ENCODE measurements at places on chromosomes 1 and 21.

DNA sequence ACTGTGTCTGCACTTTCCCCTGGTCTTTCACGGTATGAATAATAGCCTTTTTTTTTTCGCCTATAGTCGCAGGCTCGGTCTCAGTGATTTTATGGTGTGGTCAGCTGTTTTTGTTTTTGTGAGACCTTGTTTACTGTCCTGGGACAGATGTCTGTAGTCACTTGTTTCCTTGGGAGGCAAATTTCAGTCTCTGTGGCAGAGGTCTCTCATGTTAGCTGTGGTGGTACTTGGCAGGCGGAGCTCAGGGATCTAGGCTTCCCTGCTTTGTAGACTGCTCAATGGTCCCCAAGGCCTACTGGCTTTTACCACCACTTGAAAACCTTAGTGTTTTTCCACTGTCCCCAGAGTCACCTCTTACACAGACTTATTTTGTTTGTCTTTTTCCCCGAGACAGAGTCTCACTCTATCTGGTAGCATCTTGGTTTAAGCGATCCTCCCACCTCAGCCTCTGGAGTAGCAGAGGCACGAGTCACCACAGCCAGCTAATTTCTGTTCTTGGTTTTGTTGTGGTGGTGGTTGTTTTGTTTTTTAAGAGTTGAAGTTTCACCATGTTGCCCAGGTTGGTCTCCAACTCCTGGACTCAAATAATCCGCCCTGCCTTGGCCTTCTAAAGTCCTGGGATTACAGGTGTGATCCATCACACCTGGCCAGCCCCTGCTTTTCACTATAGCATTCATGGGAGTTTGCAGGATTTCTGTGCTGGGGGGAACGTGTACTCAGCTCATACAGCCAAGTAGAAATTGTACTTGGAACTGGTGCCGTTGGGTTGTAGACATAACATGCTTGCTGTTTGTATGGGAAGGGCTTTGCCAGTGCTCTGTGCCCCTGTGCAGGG, 10.3 kb downstream of the RNU1-2 start:
- DNase-seq = no peak

GRCh38 chr1:183105449-183105848, 80.6 kb upstream of the LAMC2 start:
- DNase-seq = no peak

DNA sequence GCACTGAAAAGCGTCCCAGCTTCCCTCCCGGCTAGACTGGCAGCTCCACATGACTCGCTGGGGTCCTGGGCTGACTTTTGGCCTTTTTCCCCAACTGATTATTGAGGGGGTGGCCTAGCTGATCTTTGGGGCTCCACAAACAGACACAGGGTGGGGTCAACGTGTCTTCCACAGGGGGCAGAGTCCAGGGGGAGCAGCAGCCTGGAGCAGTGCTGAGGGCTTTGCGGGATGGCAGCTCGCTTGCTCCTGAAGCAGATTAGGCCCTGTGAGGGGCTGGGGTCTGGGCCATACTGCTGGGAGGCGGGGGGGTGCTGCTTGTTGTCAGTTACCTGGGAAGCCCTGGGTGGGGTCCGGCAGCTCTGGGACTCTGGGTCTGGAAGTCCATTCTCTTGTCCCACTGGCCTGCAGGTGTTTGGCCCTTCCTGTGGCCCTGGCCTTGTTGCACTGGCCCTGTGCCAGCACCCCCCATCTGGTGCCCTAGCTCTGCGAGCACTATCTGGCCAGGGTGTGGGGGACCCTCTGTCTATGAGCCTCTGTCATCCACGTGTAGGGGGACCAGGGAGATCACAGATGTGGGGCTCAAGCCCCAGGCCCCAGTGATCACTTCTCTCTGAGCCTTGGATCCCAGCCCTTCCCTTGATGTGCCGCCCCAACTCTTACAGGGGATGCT, 12.3 kb upstream of the HES5 start:
- DNase-seq = no peak

DNA sequence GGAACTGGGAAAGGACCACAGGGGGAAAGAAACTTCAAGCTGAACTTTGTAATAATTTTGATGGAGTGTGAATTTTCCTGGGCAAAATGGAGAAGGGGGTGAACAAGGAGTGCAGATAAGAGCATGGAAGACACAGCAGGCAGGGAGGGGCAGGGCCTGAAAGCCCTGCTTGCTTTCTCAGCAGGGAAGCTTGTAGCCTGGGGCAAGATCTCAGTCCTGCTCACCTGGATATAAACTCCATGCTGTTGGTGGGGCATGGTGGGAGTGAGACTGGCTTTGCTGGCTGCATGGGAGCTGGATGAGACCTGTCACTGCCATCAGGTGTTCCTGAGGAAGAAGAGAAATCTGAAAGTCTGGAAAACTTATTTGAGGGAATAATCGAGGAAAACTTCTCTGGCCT, 58.7 kb upstream of the RC3H1 start:
- no peak for DNase-seq

- DNase-seq = no peak
Measured at GRCh38 chr1:244699741-244700140, 46.8 kb downstream of the DESI2 start.

- DNase-seq = no peak
Measured at GRCh38 chr1:44842862-44843655, at the start of gene PTCH2. Gene PTCH2, minus strand, starts transcription at chr1:44843253. Its CDS starts 321 bp downstream, at chr1:44842932.

- DNase-seq = no peak
Measured at GRCh38 chr1:223056802-223057201, 86.2 kb downstream of the TLR5 start.

- DNase-seq = no peak
Measured at GRCh38 chr1:116308276-116308675, 64.8 kb upstream of the ATP1A1 start.

DNA sequence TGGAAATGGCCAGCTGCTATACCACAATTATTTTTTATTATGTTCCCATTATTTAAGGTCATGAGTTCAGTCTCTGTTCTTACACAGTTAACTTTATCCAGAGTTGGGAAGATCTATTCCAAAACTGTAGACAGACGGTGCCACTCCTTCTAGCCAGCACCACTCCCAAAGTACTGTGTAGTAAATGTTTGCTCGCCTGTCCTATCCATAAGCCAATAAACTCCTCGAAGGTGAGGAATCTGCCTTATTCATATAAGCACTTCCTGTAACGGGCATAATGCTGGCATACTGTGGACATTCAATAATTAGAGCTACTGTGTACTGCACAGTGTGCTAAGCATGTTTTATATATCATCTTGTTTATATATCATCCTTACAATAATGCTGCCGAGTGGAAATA, 26.1 kb upstream of the STMN1 start:
- no peak for DNase-seq

DNA sequence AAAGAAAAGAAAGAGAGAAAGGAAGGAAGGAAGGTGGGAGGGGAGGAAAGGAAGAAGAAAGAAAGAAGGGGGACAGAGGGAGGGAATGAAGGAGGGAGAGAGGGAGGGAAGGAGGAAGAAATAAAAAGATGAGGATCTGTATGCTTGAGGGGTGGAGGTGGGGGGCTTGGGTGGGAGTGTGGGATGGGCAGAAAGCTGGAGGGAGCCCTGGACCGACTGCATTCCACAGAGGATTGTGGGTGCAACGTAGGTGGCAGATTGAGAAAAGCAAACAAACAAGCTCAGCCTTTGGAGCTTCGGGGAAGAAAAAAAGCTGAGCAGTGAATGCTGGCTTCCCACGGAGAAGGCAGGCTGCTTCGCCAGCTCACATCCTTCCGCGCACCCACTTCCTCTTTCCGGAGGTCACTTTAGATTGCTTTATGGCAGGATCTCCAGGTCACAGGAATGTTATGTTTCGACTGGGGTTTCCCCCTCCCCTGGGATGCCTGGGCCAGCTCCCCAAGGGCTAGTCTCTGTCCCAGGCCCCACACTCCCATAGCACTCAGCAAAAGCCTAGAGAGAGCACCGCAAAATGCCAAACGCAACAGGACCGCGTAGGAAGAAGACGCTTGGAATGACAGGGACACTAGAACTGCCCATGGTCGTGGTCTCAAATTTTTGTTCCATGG, 20.7 kb upstream of the LGALS8 start:
- DNase-seq = no peak

DNA sequence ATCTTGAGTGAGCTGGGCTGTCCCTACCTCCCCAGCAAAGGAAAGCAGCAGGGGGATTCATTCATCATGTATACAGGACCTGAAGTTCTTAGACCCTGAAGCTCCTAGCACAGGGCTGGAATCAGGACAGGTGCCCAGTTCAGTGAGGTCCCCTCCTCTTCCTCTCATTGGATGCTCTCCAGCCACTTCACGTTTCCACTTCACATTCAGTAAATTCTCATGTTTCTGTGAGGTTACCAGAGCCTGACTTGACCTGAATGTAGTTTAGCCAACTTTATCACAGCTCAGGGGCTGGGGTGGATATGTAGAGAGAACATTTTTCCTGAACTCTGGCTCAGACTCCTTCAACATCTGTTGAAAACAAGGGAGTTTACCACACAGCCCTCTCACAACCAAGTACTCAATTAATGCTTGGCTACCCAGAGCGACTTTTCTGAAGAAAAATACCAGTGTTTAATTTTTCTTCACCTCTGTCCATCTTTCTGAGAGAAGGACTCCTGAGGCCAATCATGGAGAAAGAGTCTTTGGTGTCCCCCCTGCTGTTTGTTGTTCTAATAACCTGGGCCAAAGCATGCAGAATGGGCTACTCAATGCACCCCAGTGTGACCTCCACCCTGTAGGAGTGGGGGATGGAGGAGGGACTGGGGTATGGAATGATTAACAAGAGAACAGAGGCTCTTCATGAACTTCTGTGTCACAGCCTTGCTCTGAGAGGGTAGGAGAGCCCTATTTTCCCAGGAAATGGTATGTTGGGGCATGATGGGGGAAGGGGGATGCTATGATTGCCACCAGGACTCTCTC, 108.3 kb upstream of the FGGY start:
- no peak for DNase-seq

DNA sequence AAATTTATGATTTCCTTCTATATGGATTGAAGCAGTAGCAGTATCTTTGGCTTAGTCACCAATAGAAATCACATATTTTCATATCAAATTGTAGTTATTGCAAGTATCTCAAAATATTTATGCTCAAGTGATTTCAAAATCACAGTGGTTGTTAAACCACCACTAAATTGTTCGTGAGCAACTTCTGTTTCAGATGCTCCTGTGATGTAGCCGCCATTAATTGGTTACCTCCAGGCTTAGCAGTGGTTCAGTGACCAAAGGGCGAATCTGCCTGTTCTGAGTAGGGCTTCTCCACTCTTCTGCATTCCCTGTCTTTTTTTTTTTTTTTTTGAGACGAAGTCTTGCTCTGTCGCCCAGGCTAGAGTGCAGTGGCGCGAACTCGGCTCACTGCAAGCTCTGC, 1.9 kb upstream of the CNKSR1 start:
- DNase-seq = no peak

DNA sequence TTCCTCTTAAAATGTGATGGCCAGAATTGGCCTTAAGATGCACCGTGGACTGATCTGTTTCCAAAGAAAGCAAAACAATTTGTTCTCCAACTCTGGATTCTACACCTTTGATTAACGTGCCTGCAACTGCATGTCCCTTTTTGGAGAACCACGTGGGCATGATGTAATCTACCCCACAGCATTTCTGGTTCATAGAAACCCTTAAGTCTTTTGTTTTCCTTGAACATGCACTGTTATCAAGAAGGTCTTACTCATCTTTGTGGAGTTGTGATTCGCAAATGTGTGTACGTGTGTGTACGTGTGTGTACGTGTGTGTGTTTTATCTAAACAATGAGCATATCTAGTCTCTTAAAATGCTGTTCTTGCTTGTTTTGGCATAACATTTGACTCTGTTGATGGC, 57.8 kb downstream of the LPAR3 start:
- DNase-seq = no peak

- DNase-seq = peak; percentile 18
Measured at GRCh38 chr1:25118546-25118945, 113.8 kb downstream of the SYF2 start.

Data from activated T-cell treated with anti-CD3 and anti-CD28 coated beads for 48 hours (primary cell).